ENCODE measurements at places on chromosomes 7 and 10.

GRCh38 chr10:45082176-45082575 lies 81.5 kb downstream of the ZNF22 start:
- no peak for DNase-seq

GRCh38 chr7:115475206-115475605 lies 553.3 kb downstream of the MDFIC start:
- no peak for DNase-seq

DNA sequence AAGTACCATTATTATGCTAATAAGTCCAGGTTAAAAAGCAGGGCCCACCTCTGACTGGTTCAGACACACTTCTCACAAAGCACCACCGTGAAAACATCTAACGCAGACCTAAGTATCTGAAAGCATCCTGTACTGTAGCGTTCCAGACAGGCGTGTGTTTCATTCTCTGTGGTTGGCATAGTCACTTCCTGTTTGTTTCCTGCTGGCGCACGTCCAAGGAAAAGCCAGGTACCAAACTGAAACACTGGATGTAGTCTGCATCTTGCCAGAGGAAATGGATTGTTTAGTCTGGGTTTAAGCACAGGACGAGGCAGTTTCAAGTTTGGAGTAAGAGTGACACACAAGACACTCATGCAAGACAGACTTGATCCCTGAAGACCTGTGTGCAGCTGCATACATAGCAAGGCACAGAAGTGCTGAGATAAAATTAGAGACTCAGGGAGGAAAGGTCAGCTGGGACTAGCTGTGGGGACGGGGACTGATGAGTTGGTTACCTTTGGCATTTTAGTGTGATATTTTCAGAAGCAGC lies 23.3 kb downstream of the BPGM start:
- DNase-seq: peak; percentile 38

DNA sequence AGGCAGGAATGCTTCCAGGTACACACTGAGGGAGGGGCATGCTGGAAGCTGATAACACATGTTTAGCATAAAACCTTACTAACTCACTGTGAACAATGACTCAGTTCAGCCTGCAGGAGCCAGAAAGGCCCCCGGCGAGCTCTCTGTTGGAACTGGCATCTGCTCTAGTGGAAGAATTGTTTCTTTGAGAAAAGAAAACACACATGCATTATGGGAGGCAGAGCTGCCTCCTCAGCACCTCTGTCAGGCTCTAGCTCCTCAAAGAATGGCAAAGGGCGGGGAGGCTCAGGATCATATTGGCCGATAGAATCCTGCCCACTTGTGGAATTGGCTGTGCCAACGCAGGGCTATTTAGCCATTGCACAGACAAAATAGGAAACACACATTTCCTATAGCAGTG lies 338.3 kb downstream of the CXCL12 start:
- no peak for DNase-seq

- no peak for DNase-seq
Measured at GRCh38 chr10:4656576-4657194, 169.3 kb upstream of the AKR1E2 start.

- DNase-seq: no peak
Measured at GRCh38 chr10:125340903-125341302, 180.5 kb upstream of the CTBP2 start.
